ENCODE measurements at places on chromosomes 12 and 14.
A peak's percentile ranks its signal among the peaks of the same experiment; 100 is the strongest.

- no peak for DNase-seq
Measured at GRCh38 chr12:101327051-101327450, 47.1 kb downstream of the UTP20 start.

- DNase-seq = no peak
Measured at GRCh38 chr12:126355346-126355745, 1290.1 kb downstream of the AACS start.

- DNase-seq = peak; percentile 1
Measured at GRCh38 chr14:52703225-52703624, 3.8 kb upstream of the PSMC6 start.

DNA sequence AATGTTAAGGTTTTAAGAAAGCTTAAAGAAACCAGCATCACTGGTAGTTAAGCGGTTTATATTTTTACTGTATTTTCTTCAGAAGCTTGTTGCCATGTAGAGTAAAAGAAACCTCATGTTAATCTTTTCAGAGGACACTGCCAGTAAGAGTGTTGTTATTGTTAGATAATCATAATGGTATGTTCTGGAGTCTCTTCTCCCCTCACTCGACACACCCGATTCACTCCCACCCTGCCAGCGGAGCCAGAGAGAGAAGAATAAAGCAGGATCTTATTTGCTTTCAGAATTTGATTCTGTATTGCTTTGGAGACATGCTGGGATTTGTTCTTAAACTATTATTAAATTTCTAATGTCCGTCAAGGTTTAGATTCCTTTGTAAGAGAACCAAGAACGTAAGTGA, 113.7 kb downstream of the SAMD4A start:
- DNase-seq = no peak

- no peak for DNase-seq
Measured at GRCh38 chr12:80101126-80101525, 1.8 kb downstream of the OTOGL start.

DNA sequence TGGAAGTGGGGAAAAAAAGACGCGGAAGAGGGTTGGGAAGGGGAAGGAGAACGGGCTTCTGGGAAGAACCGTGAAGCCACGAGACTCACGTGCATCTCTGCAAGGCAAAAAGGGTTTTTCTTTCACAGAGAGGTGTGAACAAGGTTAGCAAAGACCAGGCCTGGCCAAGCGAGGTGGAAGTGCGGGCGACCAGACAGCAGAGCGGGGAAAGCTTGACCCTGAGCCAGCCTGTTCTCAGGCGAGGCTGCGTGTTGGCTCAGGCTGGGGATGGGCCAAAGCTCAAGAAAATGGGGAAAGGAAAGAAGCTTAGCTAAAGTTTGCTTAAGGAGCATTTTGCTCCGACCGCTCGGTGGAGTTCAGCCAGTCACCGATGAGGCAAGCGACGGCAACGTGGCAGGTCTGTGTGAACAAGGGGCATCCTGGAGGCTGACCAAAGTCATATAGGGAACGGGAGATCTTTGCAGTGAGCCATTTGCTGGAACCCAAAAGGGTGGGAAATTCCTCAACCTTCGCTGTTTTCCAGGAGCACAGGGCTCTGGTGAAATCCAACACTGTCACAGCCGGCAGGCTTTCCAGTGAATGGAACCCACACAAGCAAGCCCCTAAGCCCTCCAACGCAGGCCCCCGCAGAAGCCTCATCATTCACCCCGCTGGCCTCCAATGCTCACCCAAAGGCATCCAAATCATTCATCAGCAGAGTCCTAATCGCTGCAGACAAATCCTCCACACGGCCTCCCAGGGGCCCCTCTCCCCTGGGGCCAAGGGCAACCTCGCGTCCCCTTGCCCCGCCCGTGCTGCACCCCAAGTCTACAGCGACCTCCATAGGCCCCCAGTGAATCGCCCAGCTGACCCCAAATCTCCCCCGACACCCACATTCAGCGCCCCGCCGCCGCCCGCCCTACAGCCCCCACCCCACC, 754 bp downstream of the ZNF605 start:
- DNase-seq = peak; percentile 42

DNA sequence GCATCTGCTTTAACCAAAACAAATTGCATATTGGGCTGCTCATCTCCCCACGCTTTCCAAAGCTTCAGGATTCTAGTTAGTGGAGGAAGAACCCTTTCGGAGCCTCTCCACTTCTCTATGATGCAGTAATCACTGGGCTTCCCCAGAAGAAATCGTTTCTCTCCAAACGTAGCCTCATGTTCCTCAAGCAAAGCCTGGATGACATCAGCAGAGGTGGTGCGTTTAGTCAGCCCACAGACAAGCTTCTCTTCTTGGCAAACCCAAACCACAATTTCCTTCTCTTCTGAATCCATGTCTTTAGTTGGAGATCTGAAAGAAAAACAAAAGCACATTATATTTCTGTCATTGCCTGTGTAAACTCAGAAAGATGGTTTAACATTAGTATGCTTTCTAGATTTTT, 30.6 kb downstream of the RASSF9 start:
- DNase-seq = no peak

DNA sequence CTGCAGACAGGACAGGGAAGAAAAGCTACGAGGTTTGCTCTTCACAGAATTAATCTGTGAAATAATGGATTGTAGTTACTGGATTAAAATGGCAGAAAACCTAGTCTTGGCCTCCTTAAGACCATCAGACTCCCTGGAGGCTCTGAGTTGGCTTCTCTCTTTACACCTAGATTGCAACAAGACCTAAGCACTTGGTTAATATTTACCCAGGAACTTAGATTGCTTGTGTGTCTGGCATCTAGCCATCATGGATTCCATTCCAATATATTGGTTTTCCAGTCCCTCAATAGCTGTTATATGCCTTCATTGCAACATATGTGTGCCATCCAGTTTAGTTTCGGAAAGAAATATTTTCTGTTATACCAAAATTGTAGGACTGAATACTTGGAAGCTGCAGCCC, 1.9 kb upstream of the GTF2A1 start:
- no peak for DNase-seq

DNA sequence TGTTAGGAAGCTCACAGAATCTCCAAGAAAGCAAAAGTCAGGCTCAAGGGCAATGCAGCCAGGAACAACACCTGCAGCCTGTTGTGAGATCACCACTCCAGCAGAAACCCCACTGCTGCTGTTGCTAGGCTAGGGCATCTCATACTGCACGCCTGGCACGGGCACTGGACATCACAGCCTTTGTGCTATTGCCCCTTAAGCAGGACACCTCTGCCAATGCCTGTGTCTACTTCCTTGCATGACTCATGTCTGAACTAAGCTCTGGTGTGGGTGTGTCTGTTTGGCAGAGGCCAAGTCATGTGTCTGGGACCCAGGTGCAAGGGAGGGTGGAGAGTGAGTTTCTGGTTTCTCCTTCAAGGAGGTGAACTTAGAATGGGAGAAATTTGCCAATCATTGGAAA, 10.0 kb upstream of the DDX47 start:
- DNase-seq = peak; percentile 19

DNA sequence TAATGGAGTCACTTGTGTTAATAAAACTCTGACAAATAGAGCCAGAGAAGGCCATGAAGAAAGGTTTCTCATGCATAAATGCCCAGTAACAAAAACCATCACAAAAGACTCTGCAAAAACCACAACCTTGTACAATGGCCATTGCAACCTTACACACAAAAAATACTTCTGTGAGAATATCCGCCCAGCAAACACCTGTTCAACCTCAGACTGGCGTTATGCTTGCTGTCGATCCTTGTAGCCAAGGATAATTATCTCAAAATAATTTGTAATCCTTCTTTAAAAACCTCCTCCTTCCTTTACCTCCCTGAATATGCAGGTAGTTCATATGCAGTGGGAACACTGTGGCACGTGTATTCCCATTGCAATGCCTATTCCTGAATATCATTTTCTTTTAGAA, 157.1 kb downstream of the SLC41A2 start:
- no peak for DNase-seq

- peak; percentile 5 for DNase-seq
Measured at GRCh38 chr14:21041676-21042433, at the start of gene RNASE7. Gene RNASE7, plus strand, starts transcription at chr14:21042362. Its CDS starts 631 bp downstream, at chr14:21042993.

DNA sequence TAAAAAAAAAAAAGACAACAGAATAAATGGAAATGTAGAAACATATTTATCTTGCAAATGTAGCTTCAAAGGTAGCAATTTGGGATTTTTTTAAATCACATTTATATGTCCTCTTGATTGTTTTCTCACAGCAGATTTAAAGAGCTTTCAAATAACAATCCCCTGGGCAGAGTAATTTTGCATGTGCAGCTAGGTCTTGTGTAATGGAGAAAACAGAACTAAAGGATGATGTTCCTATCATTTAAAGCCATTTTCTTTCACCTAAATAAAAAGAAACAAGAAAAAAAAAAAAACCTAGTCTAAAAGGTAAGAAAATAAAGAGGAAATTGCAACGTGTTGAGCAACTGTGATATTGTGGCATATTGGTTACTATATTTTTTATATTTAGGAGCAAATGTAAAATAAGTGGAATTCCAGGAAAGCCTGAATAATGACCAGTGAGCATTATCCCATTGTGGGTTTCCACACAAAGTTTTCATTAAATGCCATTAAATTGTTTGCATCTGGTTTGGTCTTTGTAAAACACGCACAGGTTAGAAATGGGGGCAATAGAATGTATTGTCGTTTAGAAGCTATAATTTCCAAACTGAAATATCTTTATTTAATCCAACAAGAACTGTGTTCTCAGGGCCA, 215.6 kb downstream of the SLC6A15 start:
- DNase-seq = no peak

DNA sequence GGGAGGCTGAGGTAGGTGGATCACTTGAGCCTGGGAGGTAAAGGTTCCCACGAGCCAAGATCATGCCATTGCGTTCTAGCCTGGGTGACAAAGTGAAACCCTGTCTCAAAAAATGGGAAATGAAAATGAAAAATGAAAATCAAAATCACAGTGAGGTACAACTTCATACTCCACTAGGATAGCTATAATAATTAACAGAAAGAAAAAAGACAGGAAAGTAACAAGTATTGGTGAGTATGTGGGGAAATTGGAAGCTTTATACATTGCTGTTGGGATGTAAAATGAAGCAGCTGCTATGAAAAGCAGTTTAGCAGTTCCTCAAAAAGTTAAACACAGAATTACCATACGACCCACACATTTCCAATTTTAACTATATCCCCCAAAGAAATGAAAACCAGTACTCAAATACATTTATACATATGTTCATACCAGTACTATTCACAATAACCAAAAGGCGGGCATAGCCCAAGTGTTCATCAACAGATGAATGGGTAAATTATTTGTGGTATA, 22.2 kb downstream of the SGPP1 start:
- no peak for DNase-seq

- no peak for DNase-seq
Measured at GRCh38 chr12:52246720-52247621, 13.9 kb downstream of the KRT7 start.

GRCh38 chr12:67352682-67353081, 83.5 kb downstream of the CAND1 start:
- no peak for DNase-seq

DNA sequence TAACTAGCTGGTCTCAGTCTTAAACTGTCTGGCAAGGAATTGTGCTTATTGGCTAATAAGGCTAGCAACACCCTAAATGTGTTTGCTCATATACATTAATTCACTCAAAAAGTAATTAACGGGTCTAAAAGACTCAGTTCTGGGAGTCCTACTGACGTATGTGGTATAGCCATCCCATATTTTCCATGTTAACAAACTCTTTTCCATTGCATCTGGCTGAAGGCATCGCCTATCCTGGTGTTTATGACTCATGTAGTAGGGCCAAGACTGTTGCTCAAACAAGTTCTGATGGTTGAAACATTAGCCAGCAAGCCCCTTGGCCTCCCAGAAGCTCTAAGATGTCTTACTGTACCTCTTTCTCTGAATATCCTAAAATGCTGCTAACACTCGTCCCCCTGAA, 98.5 kb downstream of the PHLDA1 start:
- DNase-seq = no peak

DNA sequence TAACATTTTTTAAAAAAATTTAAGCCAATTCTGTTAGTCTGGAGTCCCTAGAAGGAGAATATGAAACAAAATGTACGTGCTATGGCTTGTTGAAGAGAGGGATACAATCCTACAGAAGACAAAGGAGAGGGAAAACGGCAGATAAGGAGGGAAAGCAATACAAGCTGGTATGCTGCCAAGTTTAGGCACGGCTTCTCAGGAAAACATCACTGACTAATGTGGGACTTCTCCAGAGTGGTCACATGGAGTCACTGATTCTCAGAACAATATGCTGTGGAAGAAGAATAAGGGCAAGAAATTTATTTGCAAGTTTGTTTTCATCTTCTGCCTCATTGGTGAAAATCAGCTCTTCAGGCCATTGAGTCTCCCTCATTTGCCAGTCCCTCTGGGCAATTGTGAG, 22.9 kb upstream of the NR1H4 start:
- DNase-seq = no peak

GRCh38 chr12:115710104-115710564, 567.4 kb downstream of the MED13L start:
- no peak for DNase-seq

DNA sequence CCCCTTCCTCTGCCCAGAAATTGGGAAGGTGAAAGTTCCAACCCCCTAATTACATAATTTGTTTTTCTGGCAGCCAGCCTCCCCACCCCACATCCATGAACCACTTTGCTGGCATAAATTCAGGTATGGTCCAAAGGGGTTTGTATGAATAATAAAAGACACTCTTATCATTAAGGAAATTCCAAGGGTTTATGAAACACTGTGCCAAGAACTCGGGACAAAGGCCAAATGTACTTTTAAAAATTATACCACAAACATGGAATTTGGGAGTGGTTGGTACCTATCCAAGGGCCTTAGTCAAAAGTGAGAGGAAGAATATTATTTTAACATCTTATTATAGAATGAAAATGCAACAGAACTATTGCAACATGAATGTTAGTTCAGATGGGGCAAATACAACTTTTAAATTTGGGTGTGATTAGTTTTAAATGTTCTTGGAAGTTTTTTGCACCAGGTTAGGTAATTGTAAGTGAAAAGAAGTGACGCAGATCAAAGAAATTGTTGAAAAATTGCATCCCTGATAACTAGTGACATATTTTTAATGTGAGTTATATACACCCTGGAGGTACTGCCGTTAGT, 217.8 kb downstream of the TMEM117 start:
- no peak for DNase-seq

DNA sequence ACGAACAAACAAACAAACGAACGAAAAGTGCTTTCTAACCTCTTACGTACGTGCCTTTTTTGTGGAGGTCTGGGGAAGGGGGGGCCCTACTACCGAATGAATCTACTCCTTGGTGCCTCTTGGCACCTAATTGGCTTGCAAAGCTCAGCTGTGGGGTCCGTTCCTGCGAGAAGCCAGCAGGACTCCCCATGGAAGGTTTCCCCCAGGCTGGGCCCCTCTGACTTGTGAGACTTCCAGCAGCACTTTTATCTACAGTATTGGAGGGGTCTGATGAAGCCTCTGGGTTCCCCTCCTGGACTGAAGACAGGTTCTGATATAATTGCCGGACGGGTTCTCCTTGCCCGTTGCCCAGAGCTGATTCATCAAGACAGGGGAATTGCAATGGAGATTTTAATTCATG, 1.2 kb upstream of the TMEM106C start:
- no peak for DNase-seq

GRCh38 chr12:4850857-4851380, 58.8 kb upstream of the KCNA1 start:
- DNase-seq = no peak

- peak; percentile 34 for DNase-seq
Measured at GRCh38 chr14:59483363-59483762, 845 bp downstream of the L3HYPDH start.

GRCh38 chr12:3207175-3207574, 130.0 kb downstream of the TSPAN9 start:
- no peak for DNase-seq
